ENCODE measurements at places on chromosomes 1 and 21.

DNA sequence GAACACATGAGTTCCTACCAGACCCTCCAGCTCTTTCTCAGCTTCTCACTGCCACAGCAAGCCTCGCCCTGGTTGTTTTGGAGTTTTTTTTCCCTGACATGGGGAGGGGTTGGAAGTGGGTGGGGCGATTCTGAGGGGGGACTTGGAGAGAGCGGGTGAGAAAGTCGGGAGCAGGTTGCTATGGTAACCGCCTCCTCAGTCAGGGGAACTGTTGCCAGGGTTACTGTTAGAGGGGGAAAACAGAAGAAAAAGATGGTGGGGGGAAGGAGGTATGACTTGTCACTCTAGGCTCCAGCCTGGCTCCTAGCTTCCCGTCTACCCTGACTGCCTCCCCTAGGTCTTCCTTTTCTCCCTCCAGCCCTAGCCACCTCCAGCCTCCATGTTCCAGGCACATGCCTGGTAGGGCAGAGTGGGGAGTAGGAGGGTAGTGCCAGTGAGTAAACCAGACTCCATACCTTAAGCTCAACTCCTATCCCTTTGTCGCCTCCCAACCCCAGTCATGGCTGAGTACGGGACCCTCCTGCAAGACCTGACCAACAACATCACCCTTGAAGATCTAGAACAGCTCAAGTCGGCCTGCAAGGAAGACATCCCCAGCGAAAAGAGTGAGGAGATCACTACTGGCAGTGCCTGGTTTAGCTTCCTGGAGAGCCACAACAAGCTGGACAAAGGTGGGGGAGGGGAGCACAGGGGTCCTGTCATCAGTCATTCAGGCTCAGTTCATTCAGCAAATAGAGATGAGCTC lies 6.0 kb downstream of the PEA15 start:
- no peak for DNase-seq

- DNase-seq, result no peak
These were observed 10.4 kb downstream of the GABRD start for GRCh38 chr1:2029561-2029960.

GRCh38 chr1:239539051-239539450 lies 152.7 kb downstream of the CHRM3 start:
- DNase-seq, result no peak

DNA sequence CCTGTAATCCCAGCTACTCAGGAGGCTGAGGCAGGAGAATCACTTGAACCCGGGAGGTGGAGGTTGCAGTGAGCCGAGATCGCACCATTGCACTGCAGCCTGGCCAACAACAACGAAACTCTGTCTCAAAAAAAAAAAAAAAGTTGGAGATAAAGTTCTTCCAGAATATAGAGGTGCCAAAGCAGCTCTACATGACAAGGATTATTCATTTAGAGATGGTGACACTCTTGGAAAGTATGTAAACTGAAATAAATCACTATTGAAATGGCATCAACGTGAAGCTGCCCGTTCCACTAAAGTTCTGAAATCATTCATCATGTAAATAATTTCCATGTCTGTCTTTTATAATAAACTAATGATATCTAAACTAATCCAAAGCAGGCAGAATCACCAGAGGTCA lies 14.9 kb downstream of the EIF4G3 start:
- DNase-seq, result no peak

- no peak for DNase-seq
These were observed 141.2 kb upstream of the ST6GALNAC5 start for GRCh38 chr1:76725864-76726619.

GRCh38 chr1:49416758-49417157 lies 607.0 kb downstream of the AGBL4 start:
- no peak for DNase-seq

- DNase-seq, result no peak
These were observed 7.8 kb upstream of the MEF2D start for GRCh38 chr1:156508205-156508954.

- no peak for DNase-seq
These were observed 55.6 kb downstream of the UCK2 start for GRCh38 chr1:165883056-165883455.

- no peak for DNase-seq
These were observed 459.5 kb downstream of the PTPRU start for GRCh38 chr1:29695803-29696202.

GRCh38 chr1:74430342-74430934 lies 82.0 kb downstream of the LRRC53 start:
- no peak for DNase-seq

DNA sequence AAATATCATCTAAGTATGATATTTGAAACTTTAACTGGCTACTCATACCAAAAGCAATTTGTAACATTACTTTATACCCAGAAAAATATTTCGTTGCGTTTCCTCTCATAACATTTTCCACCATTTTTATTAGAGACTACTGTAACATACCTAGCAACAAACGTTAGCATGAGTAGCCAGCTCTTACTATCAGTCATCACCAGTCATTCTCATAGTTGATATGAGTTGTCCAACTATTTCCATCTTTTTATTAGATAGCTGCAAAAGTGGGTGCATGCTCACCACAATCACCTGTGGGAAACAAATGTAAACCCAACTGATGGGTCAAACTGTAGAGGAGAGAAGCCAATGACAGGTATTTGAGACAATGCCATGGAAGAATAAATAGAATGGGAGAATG lies 114.6 kb downstream of the AKT3 start:
- DNase-seq, result no peak

DNA sequence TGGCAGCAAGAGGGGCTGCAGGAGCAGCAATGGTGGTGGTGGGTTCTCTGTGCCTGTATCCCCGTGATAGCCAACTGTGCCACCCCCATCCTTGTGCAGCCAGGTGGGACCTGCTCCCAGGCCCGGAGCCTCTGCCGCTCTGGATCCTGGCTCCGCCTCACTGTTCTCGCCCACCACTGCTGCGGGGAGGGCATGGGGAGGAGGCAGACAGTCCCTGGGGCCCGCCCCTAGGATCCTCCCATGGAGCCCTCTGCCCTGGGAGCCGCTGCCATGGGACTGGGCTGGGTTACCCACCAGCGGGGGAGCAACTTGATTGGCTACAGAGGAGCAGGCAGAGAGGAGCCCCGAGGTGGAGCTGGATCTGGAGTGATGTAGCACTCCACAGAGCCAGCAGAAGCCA lies 31.6 kb downstream of the CD1D start:
- DNase-seq, result no peak

- DNase-seq, result no peak
These were observed 30.2 kb upstream of the KCNA2 start for GRCh38 chr1:110636149-110636935.

DNA sequence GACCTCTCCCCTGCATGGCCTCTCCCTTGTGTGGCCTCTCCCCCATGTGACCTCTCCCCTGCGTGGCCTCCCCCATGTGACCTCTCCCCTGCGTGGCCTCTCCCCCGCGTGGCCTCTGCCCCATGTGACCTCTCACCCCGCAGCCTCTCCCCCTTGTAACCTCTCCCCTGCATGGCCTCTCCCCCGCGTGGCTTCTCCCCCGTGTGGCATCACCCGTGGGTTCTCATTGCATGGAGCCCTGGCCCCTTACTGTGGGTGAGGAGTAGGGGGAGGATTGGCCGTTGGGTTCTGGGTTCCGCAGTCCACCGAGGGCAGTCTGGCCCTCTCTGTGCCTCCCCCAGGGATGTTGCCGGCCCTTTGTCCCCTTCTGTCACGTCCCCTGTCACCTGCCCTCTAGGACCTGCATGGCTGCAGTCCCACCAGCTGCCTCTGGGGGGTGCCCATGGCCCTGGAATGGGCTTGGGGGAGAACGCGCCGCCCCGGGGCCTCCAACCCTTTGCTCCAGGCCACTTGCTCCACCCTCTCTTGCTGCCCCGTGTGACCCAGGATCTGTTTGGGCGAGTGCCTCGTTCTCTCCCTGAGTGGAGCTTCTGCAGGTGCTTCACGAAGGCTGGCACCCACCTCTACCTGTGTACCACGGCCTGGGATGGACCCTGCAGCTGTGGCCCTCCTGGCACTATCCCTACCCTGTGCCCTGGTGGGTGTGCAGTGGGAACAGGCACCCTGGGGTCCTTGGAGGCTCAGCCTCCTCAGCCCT lies 21.3 kb downstream of the RRP1 start:
- peak; percentile 69 for DNase-seq

DNA sequence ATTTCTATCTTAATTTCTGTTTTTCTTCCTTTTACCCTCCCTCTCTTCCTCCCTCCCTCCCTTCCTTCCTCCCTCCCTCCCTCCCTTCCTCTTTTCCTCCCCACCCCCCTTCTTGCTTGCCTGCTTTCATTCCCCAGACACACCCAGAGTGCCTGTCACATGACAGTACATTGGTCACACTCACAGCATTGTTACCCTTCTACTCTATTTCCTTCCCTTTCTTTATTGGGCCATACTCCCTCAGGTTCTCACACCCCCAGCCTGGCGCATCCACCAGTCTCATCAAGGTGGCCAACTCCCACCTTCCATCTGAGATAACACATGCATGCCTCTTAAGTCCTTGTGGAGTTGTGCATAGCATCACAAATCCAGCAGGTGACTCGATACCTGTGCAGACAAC lies 10.9 kb downstream of the TMPRSS3 start:
- DNase-seq, result no peak

- no peak for DNase-seq
These were observed 77.6 kb upstream of the CHRM3 start for GRCh38 chr1:239308701-239309333.

DNA sequence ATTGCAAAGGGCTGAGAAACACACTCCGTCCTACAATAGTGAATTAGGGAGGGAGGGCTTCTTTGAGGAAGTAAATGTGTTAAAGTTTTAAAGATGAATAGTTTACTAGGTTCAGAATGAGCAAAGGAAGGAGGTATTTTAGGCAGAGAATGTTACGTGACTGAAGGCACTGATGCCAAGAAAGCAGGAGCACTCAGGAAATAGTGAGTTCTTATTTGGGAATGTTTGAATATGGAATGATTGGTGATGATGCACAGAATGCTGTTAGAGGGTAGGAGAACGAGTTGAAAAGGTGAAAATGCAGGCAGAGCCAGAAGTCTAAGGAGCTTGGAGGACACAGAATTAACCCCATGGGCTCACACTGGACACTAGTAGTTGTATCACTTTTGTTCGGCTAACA lies 108.0 kb downstream of the NRIP1 start:
- DNase-seq, result no peak

GRCh38 chr1:89068291-89068690 lies 3.3 kb upstream of the GBP1 start:
- DNase-seq, result no peak

DNA sequence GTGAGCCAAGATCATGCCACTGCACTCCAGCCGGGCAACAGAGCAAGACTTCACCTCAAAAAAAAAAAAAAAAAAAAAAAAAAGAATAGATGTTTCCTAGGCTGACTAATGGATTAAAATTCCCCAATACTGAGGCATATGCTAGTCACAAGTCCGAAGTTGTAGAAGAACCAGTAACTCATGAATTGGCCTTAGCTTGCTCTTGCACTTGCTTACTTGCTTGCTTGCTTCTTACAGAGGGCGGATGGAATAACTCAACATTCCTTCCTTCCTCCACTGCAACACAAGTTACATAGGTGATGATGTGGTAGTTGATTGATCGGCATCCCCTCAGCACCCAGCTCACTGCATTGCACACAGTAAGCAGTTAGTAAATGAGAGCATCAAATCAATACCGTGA lies 2.8 kb upstream of the TARS2 start:
- DNase-seq, result no peak

GRCh38 chr1:84442256-84442655 lies 36.8 kb upstream of the RPF1 start:
- DNase-seq, result no peak

DNA sequence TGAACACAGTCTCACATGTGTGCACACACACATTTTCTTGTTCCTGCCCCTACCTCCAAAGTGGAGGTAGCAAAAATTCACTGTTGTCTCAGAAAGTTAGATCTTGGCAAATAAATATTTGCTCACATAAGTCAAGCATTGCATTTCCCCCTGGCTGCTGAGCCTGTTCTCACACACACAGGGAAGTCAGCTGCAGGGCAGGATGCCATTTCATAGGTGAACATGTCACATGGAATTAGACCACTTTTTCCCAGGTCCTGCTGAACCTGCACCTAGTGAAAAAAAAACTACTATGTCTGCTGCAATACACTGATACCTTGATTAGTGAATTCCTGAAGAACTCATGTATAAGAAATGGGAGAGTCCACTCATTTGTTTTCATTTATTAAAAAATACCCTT lies 5.3 kb upstream of the CD55 start:
- no peak for DNase-seq

DNA sequence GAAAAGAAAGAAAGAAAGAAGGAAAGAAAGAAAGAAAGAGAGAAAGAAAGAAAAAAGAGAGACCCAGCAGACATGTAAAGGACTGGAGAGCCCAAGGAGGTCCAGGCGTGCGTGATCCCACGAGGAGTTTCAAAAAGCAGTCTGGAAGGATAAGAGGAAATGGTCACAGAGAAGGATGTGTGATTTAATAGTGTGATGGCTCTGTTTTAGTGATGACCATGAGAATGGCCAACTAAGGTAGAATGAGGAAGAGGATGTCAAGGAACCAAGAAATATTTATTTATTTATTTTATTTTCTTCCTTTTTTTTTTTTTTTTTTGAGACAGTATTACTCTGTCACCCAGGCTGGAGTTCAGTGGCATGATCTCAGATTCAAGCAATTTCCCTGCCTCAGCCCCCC lies 25.5 kb downstream of the PTGS2 start:
- no peak for DNase-seq

DNA sequence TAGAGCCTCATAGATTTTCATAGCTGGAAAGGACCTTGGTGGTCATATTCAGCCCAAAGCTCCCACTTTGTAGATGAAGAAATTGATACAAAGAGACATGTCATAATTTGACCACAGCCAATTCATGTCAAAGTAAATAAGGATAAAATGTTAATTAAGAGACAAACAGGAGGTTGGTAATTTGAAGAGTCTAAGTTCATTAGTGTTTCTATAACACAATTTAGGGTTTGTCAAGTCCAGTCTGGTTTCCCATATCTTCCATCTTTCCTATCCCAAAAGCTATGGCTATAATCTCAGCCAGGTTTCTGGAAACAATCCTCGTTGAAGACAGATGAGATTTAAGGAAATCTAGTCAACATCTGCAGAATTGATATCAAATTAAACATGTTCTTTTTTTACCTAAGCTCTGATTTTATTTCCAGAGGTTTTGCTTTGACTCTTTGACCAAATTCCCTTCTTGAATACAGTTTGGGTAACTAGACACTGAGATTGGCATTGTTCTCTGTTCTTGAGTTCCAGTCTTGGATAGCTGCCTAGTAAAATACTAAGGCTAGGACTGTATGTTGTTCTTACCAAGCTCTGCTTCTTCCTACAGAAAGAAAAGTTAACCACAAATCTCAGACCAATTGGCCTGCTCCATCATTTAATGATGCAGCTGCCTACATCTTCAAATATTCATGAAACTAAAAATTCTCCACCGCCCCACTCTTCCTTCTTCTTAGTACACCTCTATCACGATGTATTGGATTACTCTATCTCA lies 62.0 kb downstream of the SLC44A5 start:
- DNase-seq, result no peak

DNA sequence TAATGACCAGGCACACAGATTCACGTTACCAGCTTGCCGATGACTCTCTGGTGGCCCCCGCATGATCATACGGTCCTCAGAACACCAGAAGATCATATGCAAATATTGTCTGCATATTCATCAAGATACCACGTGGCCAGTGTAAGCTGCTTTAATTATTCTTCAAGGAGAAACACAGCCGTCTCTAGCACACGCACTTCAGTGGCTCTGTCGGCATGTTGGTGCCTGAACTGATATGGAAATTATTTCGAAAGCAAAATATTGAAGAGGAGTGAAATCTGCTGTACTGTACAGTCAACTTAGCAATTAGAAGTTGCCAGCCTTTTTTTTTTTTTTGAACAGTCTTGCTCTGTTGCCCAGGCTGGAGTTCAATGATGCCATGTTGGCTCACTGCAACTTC lies 5.9 kb upstream of the KIF26B start:
- no peak for DNase-seq

- DNase-seq, result no peak
These were observed 160.4 kb upstream of the SYT6 start for GRCh38 chr1:114314098-114314497.
